Activated CD8-positive, alpha-beta T cell treated with anti-CD3 and anti-CD28 coated beads, Interleukin-2, amount 10 ng/mL, durations not matched to agents 7 days and 5 days (primary cell): ENCODE measurements at places on chromosomes 13 and 19.

- DNase-seq: no peak
These were observed 2.1 kb upstream of the ATP4B start for GRCh38 chr13:113660066-113660465.

- no peak for DNase-seq
These were observed 8.5 kb upstream of the CA11 start for GRCh38 chr19:48654299-48655059.

DNA sequence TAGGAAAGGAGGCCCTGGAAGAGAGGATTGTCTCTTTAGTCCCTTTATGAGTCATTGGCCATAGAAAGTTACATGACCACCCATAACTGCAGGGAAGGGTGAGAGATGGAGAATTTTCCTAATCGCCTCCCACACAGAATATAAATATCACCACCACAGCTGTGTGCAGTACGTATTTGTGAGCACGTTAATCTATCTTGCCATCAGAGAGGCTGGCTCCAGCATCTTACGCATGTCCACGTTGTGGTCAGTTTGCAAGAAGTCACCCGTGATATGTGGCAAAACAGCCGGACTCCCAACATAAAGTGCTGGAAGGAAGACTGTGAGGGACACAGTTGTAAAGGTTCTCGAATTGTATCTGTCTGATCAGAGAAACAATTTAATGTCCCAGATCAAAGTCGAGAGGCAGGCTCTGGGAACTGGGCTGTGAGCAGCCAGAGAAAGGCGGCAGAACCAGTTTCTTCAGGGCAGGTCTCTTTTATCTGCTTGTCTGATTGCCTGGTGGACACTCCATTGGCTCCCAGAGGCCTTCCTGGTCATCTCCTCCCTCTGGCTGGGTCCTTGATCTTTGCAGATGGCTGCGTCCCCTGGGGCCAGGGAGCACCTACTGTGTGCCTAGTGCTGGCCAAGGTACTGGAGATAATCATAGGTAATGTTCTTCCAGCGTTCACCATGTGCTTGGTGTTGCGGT, 74.9 kb downstream of the SIPA1L3 start:
- DNase-seq: no peak

DNA sequence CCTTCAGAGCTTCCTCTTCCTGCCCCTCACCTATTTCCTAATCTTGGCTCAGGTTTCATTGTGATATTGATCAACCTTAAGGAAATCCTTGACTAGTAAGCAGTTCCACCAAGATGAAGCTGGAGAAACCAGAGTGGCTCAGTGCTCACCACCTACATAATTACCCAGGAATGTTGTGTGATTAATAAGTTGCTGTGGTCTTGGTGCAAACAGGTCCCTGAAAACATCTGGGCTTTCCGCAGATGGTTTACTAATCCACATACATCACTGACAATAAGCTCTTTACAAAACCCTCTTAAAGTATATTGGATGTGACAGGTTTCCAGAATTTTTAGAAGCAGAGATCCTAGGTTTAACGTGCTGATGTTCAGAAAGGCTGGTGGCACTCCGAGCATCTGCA, 8.6 kb upstream of the SERP2 start:
- DNase-seq: no peak

GRCh38 chr13:31012655-31013024, 80.2 kb downstream of the TEX26 start:
- no peak for DNase-seq

DNA sequence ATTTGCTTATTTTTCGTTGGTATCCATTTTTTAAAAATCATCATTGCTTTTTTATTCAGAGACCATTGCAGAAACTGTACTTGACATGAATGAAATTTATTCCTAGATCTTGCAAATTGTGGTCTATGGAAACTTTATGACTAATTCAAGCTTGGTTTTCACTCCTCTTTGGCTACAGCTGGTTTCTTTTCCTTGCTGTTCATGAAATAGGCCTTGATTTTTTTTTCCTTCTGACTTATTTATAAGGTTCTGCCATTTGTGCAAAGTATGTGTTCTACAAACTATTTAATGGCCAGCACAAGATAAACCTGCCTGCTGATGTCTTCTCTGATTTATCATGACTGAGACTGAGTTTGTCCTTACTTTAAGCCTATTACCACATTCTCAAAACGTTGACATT, 764.0 kb upstream of the SLITRK5 start:
- DNase-seq: no peak

DNA sequence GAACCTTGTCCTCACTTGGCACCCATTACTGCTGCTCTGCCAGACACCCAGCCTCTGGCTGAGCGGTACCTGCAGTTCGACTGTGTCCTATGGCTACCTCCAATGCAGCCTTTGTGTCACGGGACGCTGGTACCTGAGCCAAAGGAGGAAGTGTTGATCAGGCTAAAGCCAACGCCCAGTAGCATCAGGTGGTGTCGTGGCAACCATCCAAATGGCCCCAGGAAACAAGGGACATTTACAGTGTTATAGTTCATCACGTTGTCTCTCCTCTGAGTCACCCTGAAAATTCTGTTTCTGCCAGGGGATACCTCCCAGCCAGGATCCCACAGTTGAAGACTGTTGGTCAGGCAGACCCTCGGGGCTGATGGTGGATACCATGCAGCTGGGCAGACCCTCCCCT, 10.1 kb downstream of the RHPN2 start:
- no peak for DNase-seq

DNA sequence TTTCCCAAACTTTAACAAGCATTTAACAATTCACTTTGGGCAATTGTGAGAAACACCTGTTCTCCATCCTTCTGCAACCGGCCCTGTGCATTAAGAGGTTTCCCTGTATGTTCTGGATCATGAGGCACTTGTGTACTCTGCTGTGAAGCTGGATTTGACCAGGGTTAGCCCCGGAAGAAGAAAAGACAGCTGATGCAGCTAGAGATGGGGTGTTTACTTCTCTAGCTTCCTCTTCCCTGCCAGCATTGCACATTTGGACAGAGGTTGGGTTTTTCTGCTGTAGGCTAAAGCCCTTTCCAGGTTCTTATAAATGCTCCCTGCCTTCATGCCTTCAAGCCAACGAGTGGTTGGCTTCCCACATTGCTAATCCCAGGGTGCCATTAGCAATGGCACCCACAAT, 20.9 kb downstream of the MBD3L2B start:
- DNase-seq: no peak

DNA sequence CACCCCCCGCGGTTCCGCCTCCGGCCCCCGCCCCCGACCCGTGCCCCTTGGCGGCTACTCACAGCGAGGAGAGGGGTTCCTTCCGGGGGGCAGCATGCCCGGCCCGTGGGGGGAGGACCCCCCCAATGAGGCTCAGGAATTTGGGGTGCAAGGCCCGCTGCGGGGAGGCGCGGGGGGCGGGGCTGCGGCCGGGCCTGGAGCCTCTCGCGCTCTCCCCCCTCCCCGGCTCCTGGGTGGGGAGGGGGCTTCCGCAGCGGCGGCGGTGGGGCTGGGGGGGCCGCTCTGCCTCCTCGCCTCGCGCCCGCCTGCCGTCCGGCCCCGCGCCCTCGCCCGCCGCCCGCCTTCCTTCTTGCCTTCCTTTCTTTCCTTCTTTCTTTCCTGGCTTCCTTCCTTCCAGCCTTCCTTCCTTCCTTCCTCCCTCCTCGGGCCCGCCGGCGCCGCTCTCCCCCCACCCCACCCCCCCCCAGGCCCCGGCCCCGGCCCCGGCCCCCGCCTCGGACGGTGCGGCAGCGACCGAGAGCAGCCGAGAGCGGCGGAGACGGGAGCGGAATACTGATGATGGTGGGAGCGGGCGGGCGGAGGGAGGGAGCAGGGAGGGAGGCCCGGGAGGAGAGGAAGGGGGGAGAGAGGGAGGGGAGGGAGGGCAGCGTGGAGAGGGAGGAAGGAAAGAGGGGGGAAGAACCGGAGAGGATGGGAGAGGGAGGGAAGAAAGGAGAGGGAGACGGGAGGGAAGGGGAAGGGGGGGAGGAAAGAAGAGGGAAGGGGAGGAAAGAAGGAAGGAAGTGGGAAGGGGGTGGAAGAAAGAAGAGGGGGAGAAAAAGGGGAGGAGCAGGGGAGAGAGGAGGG, at the start of gene LRRC4B:
Gene LRRC4B, minus strand, starts transcription at position 554 of the 846 bp plus-strand sequence. CDS start 19,597 bp downstream, outside the sequence.
- DNase-seq: no peak

GRCh38 chr13:95100525-95101433, 200.5 kb downstream of the ABCC4 start:
- no peak for DNase-seq

DNA sequence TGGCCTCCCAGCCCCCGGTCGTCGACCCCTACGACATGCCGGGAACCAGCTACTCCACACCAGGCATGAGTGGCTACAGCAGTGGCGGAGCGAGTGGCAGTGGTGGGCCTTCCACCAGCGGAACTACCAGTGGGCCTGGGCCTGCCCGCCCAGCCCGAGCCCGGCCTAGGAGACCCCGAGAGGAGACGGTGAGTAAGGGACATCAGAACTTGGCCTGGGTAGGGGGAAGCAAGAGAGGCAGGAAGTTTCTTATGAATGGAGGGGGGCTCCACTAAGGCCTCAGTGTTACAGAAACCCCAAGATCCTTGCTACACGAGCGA, 2.9 kb downstream of the FOSB start:
- no peak for DNase-seq

GRCh38 chr13:98466634-98467236, 110.2 kb downstream of the STK24 start:
- DNase-seq: peak; percentile 48

DNA sequence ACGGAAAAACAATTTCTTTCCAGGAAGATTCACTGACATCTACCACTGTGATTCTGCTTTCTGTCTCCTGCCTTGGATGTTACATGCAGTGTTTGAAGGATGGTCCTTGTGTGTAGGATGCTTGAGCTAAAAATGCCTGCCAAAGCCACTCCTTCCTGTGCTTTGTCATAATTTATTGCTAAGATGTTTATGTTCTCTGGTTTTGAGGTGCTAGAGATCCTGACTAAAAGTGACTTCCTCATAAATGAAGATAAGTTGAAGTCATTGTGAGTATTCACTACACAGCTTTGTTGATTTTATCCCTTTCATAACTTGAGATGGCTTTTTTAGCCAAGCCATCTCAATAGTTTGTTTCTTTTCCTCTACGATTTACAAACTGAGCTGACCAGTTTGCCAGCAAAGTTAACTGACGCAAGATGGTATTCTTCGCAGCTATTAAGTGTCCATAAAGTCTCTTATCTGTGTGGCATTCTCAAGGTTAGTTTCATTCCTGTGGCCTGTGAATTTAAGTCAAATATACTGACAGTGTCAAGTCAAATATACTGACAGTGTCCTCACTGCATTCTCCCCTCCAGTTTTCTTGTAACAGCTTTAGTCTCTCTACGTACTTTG, 15.7 kb upstream of the FBXL3 start:
- DNase-seq: no peak

DNA sequence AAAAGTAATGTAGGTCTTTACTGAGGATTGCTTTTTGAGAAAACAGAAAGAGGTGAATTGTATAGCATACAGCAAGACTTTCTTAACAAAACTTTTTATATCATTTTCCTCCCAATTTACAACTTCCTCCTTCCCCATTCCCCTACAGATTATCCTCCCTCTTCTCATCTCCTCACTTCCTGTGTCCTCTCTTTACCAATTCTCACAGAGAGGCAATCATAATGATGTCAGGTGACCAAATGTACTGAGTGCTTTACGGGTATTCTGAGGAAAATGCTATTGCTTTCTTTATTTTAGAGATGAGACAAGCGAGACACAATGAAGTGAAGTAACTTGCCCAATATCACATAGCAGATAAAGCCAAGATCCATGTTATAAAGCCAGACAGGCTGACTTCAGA, 1.7 kb upstream of the MTMR6 start:
- DNase-seq: no peak

- DNase-seq: no peak
These were observed 17.7 kb downstream of the RFX2 start for GRCh38 chr19:6092329-6093286.

- no peak for DNase-seq
These were observed 294.1 kb downstream of the DLEU7 start for GRCh38 chr13:50549221-50549942.

DNA sequence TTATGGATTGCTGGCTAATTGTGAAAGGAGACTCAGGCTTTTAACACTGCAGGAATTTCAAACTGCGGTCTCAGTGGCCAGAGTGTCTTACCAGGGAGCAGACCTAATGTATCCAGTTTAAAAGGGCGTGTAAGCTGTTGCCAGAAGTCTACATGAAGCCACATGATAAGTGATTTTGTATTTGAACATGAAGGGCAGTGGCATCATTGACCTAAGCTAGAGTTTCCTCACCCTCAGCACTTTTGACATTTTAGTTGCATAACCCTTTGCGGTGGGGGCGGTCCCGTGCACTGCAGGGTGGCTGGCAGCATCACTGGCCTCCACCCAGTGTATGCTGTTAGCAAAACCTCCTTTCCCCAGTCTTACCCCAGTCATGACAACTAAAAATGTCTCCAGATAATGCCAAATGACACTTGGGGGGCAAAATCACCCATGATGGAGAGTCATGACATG, 23.7 kb upstream of the GPR18 start:
- peak; percentile 54 for DNase-seq

- no peak for DNase-seq
These were observed at the start of gene ATP8A2 for GRCh38 chr13:25371875-25372283. TSS of gene ATP8A2 (plus strand) at chr13:25371974. CDS start at chr13:25372213, 239 bp downstream.

- DNase-seq: no peak
These were observed 144.0 kb downstream of the KDM4B start for GRCh38 chr19:5112681-5113575.

GRCh38 chr19:17104679-17105078, 29.1 kb downstream of the MYO9B start:
- no peak for DNase-seq

DNA sequence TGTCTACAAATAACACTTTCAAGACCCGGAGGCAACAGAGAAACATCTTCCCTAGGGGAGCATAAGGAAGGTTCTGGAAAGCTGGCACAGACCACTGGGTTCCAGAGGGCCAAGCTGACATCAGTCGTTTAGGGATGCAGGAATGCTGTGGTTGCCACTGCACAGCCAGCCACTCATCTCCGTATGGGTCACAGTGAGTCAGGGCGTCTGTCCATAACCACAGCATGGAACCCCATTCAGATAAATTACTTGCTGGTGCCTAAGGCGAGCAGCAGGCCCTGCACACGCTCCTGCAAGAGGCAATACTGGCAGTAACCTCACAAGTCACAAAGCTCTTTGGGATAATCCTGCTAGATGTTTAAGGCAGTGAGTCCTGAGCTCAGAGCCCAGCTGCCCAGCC, 140.9 kb upstream of the UBL3 start:
- DNase-seq: peak; percentile 9
